ENCODE measurements at places on chromosomes 1 and 21. TPM values are rescaled to one million over a fixed set of nuclear protein-coding genes. Genes with fewer than 3 reads are reported as not detected.

DNA sequence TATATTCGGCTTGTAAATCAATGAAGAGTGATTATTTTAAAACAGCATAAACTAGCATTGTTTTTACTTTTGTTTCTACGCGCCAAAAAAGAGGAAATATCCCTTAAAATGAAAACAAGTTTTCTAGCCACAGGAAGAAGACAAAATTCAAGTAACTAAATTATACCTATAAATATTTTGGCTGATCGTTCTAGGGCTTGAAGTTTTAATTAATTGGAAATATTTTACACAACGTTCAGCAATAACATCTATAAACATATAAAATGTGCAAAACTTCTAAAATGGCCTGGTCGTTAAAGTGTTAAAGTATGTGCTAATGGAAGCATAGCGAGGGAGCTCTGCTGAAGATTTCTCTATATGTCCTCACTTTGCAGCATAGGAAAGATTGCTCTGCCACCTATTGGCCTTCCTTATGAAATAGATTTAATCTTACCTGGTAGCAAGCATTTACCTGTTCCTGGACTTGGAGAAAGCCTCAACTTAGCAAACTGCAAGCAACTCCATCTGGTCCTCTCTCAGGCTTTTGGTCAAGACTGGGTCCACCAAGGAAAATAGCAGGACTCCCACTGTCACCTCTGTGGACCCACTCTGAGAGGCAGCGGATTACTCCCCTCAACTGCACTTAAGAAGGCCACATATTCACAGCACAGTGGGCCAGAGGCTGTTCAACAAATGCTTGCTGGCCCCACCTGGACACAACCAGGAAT lies 351.3 kb upstream of the RUNX1 start:
- peak; percentile 37 for DNase-seq

GRCh38 chr1:9805006-9805508 lies 18.7 kb downstream of the CLSTN1 start:
- no peak for DNase-seq

DNA sequence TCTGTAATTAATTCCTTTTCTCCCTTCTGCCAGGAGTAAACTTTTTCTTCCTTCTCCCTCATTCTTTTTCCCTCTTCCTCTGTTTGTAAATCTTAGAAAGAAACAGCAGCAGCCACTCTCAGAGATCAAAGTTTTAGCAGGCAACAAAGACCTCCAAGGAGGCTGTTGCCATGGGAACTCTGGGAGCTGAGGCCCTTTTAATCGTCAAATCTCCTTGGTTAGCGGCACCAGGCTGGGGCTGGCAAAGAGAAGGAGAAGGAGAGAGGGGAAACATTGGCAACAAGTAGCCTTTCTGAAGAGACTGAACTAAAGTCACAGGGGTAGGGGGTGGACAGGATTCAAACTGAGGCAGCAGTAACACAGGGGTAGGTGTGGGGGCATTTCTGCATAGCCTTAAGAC lies 25.2 kb downstream of the ILDR2 start:
- no peak for DNase-seq

GRCh38 chr1:198228925-198229324 lies 72.1 kb downstream of the NEK7 start:
- DNase-seq, result no peak

DNA sequence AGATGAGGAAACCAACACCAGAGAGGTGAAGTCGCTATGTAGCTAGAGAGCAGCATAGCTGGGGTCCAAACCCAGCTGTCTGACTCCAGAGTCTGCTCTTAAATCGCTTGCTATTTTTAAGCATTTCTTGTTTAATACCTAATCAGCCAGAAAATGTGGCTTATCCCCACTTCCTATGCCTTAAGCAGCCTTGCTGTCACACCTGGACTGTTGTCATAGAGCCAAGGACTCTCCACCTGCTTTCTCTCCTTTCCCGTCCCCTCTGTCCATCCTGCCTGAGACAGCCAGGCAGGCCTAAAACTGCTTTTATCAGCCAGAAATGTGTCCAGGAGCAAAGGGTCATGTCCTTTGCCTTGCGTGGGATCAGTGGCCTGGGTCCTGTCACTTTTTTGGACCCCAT lies 28.3 kb upstream of the EPHA8 start:
- DNase-seq, result no peak

Gene IL10
- total RNA-seq, result 17.3 TPM

Gene HSD3B2
- not detected for total RNA-seq

Gene GPR37L1
- total RNA-seq, result not detected

GRCh38 chr1:114352797-114353196 lies 158.2 kb downstream of the TRIM33 start:
- DNase-seq, result no peak

DNA sequence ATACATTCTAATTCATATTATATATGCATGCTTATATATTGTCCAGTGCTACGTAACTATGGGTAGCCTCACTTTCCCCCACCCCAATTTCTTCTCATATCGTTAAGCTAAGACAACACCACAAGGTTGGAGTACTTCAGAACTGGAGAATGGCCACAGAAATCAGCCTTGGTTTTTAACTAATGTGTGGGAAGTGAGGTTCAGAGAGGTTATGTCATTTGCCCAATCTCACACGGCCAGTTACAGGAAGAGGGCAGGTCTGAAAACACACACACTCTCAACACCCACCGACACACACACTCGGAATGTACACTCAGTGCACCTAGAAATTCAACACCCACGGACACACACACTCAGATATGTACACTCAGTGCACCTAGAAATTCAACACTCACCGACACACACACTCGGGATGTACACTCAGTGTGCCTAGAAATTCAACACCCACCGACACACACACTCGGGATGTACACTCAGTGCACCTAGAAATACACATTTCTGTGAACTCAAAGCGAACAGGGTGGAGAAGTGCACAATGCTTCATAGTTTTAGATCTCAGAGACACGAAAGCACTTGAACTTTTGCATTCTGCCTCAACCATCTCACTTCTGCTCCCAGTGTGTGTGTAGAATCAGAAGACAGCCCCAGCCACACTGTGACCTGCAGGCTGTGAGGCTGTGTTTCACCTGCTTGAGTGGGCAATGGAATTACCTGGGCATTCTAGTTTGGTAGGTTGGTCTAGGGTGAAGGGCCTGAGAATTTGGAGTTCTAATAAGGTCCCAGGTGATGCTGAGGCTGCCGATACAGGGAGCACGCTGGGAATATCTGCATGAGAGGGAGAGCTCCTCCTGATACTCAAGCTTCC lies 170.4 kb downstream of the CLIC6 start:
- no peak for DNase-seq

Gene SCAMP3
- total RNA-seq, result 89.6 TPM

Gene MATN1
- total RNA-seq, result not detected

DNA sequence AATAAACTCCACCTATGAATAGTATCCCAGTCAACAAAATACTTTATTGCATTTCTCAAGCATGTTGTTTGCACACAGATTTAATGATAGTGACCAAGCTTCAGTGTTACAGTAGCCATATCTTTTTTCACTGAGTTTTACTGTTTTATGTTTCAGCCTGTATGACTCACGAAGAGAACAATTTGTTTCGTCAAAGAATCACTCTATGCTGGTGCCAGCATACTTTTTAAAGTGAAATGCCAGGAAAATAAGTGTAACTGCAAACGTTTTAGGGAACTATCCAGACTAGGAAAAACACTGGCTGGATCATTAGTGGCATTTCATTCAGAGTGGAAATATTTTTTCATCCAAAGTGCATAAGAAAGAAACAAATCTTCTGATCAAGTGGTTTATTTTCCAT lies 210.8 kb downstream of the COL11A1 start:
- no peak for DNase-seq

Gene NIPAL3
- 39.3 TPM for total RNA-seq

DNA sequence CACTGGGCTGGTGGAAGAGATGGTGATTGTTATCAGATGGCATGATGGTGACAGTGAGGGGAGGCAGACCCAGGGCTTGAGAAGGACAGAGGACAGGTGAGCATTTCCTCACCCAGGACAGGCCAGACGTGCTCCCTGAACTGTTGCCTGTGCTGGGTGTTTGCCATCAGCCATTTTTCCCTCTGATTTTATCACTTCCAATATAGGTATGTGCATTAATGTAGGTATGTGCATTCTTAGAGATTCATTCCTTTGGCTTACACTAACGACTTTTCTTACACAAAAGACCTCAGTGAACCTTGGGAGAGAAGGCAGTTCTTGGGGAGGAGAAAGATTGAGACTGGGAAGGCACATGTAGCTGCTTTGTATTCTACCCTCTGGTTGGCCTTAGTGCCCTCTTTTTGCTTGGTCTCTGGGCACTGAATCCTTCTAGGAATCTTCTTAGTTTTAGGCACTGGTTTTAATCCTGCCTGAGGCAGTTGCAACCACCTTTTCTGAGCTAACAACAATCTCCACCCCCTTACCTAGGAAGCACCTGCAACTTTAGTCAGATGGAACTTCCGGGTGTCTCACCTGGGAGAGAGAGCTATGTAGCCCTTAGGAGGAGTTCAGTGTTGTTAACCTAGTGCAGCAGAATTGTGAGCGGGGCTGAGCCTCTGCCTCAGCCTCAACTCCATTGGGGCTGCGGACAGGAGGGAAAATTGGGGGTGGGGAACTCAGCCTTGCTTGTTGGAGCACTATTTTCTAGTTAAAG lies 30.9 kb downstream of the C1orf116 start:
- DNase-seq, result no peak

DNA sequence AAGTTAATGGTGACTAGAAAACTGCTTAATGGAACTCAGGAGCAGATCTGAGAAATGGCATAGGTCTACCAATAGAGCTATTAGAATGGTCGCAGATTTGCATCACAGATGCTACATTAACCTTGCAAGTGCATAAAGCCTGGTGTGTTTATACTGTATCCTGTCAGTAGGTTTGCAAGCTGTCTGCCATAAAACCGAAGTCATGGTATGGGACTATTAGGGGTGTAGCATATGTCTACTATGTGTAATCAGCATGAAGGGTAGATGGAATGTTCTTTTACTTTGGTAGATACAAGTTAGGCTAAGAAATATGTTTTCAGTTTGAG lies 574.2 kb upstream of the ADGRL2 start:
- DNase-seq, result no peak

Gene DYNLT5
- not detected for total RNA-seq

Gene MMP23B
- total RNA-seq, result 0.61 TPM
